Stimulated activated CD8-positive, alpha-beta memory T cell treated with anti-CD3 and anti-CD28 coated beads, Interleukin-7, amount 100 ng/mL, for 4 hours (primary cell): ENCODE measurements at places on chromosomes 7 and 10.

DNA sequence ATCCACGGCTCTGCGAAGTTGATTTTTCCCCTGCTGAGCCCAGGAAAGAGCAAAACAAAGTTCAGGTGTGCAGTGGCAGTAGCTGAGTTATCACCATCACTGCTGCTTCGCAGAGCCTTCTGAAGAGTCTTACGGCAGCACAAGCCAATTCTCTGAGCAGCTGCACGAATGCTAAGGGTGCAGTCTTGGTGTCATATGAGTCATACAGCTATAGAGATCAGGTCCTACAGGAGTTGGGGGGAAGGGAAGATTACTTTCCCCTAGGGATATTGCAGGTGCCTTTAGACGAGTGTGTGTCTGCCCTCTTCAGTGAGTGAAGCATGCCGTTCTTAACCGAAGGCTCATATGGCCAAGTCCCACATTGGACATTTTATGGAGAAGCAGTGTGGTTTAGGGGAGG is 227.8 kb downstream of the CELF2 start:
- DNase-seq = no peak

GRCh38 chr7:36054637-36055036 is 98.4 kb upstream of the EEPD1 start:
- DNase-seq = no peak

DNA sequence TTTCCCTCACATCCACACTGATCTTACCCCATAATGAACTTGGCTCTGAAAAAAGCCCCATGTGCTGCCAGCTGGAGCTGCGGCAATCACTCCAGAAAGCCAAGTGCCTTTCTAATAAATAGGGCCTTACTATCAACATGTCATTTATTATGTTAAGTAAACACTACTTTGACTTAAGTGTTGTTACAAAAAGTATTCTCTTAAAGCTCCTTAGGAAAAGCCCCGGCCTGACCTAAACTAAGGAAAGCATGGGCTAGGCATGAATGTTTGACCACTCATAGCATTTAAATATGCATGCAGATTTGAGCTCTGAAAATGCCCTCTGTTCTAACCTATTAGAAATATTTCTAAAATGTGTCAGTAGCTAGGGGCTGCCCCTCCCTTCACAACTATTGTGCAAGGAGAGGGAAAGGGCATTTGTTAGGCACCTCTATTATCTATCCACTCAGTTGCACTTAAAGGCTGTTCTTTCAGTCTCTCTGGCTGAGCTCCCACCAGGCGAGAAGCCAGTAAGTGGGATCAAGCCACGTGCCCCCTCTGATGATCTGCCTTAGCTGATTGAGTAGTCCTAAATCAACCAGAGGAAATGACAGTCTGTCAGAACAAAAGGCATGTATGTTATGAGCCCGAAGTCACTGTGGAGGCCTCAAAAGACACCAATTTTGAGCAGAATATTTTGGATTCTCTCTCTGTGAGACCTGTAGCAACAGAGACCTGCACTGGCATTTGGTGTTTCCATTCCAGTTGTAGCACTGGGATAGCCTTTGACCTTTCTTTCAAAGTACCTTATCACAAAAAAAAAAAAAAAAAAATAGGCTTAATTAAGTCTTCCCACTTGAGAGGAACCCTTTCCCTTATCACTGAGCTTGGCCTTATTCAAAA is 77.1 kb downstream of the ITGB8 start:
- DNase-seq = no peak

DNA sequence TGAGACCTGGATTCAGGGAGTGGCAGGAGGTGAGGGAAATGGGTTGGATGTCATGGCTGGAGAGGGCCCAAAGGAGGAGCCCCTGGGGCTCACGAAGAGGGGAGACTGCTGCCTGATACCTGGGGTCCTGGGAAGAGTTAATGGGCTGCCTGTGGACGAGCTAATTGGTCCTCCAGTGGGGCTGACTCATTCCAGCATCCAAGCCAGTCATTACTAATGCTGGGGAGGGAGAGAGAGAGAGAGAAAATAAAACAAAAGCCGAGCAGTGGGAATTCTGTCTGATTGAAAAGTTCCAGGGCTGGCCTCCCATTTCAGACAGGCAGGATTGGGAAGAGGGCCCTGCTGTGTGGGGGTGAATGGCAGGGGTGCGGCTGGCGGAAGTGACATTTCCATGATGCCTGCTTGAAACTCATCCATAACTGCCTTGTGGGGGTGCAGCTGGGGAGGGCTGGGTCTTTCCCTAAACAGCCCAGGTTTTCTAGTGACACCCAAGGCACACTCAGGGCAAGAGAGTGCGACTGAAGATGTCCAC is 297.8 kb downstream of the RPS24 start:
- no peak for DNase-seq

- no peak for DNase-seq
Measured at GRCh38 chr7:7203813-7204575, 21.6 kb downstream of the C1GALT1 start.

DNA sequence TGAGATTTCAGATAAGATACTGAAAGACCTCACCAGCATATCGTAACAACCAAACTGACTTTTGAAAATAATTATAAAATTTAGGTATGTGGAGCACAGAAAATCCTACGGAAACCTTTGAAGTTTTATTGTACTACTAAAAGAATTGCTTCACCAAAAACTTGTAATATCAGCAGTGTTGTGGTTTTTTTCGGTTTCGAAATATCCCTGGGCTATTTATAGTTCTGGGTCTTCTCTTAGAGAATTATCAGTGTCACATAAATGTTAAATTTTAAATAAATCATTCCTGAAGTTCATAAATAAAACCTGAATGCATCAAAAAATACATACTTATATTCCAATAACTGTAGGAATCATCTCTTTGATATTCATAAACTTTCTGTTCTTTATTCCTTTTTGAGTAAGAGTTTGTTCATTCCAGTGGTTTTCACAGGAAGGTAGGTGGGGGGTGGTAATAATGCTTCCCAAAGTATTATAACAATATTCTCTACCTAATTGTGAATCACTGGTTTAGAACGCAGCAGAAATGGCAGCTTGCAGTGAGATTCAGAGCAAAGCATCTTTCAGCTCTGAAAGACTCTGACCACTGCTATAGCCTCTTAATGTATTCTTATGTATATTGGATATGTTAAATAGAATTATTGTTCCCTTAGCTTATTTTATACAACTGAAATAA is 60.2 kb downstream of the ZNF277 start:
- no peak for DNase-seq

DNA sequence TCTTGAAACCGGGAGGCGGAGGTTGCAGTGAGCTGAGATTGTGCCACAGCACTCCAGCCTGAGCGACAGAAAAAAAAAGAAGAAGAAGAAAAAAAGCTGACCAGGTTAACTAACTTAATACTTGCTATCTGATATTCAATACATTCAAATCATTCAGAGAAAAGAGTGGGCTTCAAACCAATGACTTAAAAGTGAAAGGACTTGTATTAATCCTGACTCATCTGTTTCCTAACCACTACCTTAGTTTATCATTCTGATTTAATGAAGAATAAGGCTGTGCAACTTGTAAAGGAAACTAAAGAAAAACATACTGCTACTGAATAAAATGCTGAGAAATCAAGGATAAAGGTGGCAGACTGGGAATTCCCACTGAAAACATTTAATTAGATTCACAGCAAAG is 128.4 kb downstream of the NRBF2 start:
- no peak for DNase-seq

DNA sequence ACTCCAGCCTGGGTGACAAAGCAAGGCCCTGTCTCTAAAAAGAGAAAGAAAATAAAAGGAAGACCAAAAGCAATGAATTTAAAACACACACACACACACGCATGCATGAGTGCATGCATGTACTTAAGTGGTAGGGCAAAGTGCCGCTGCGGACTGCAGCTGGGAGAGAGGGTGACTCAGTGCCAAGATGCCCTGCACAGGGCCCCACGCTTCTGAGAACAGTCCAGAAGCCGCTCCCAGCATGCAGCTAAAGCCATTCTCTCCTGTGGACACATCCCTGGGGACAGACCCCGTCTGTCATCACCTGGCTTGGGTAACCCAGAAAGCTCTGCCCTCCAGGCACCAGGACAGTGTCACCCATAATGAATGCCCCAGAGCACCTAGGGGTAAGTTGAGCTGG is 61.0 kb upstream of the MYL10 start:
- DNase-seq = no peak

DNA sequence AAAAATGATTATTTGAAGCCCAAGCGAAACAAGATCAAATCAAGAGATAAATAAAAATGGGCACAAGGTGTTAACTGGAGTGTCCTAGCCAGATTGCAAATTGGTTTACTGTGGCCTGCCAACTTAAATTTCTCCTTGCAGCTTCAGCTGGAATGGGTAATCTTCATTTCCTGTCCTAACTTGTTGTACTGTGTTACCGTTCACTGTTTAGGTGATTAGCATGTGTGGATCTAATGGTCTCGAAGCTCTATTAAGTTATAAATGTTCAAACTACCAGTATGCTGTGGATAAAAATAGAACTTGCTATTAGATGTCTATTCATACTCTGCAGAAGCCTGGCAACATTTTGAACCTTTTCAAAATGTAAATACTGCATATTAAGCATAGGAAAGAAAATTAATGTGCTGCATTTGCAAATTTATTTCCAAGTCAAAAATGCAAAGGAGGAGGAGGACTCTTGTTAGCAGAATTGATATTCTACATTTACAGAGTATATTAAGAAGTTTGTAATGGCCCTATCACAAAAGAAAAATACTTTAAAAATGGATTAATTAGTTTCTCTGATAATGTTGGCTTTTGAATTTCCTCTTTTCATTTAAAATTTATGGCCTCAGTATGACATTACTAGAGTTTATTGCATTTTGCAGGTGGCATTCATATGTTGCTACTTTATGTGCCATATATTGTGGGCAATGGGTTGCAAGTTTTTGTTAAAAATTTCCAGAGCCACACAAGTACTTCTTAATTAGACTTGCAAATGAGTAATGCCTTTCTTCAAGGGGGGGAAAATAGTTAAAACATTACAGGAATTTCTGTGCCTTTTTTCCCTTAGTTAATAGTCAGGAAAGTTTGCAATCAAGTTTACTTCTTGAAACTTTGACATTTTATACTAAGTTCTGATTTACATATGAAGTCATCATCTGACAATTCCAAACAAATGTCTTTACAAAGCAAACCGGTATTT is 92.1 kb downstream of the CABCOCO1 start:
- DNase-seq = no peak

GRCh38 chr7:148831782-148832181 is 52.3 kb downstream of the EZH2 start:
- no peak for DNase-seq

- DNase-seq = no peak
Measured at GRCh38 chr7:32158076-32158475, 87.9 kb upstream of the PDE1C start.

GRCh38 chr10:88315755-88316154 is 267.4 kb downstream of the RNLS start:
- DNase-seq = no peak

DNA sequence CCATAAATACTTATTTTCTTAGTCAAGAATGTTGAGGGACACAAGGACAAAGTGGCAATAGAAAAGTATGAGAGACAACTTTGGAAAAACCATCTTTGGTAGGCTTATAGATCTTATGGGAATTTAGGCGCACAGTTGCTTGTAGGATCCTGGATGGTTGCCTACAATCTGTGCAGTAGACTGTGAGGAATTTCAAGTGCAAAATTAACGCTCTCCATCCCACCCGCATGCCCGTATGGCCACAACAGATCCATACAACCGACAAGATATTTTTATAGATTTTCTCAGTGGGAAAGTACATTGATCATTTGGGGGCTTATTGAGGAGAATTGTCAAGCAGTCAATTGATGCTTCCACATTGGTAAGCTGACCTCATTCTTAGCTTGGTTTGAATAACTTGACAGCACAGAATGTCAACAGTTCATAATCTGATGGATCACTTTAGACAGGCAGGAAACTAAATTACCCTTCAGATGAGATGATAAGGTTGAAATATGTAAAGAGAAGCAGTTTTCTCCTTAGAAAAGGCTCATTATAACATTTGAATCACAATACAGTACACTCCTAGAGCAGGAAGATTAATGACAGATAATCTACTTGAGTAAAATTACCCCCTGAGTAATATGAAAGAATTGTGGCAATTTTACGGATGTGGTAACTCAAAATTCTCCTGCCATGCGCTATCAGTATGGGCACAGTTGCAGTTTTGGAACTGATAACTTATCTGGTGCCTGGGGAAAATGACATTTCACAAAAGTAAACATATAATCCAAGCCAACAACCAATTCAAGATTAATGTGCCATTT is 479.7 kb downstream of the KIF20B start:
- DNase-seq = no peak

DNA sequence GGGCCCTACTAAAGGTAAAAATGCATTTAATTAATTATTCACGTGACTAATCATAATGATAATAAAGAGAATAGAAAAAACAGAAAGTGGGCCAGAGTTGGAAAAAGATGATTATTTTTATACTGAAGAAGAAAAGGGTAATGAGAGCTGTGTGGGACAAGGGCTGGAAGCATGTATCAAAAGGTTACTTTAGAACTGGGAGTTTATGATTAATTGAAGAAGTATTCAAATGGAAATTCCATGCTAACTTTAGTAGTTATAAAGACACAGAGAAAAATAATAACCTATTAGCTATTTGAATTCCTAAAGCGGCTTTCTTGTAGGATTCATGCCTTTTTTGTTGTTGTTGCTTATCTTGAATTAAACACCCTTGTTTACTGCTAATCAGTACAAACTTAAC is 49.9 kb downstream of the MKX start:
- DNase-seq = no peak

DNA sequence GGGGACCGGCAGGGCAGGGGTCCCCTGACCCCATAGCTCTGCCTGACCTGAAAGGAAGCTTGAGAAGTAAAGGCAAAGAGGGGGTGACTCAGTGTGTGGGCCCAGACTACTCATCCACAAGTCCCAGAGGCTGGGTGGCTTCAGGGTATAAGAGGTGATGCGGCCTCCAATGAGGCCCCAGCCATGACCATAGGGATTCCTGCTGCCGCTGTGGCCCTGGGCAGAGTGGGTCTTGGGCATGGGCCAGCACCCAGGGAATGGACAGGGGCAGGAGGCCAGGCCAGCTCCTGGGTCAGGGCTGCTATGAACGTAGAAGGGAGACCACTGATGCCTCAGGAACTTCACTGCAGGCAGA is 64.4 kb upstream of the EBF3 start:
- no peak for DNase-seq

DNA sequence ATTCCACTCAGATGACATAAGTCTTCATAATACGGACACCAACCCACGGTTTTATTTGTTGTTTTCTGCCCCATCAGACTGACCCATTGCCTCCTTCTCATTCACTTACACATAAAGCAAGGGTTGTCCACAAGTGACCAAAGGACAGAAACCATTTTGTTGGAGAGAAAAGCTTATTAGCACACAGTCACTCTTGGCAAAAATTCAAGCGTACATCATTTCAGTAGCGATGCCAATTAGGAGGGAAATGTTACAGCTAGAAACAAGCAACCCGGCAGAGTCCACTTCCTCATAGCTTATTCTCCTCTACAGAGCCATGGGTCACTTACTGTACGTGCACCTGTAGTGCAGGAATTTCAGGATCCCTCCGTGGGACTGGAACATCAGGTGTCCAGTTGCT is 23.0 kb downstream of the ABLIM1 start:
- DNase-seq = no peak

- DNase-seq = no peak
Measured at GRCh38 chr7:42222891-42223290, 14.1 kb downstream of the GLI3 start.
